ENCODE measurements at places on chromosomes 2 and 18. TPM values are rescaled to one million over a fixed set of nuclear protein-coding genes. Genes with fewer than 3 reads are reported as not detected.

Gene FAM124B
- 2.1 TPM for total RNA-seq

Gene SCYGR7
- total RNA-seq: not detected

Gene ASPRV1
- total RNA-seq: 1.9 TPM

Gene FAM117B
- total RNA-seq: 50.1 TPM

DNA sequence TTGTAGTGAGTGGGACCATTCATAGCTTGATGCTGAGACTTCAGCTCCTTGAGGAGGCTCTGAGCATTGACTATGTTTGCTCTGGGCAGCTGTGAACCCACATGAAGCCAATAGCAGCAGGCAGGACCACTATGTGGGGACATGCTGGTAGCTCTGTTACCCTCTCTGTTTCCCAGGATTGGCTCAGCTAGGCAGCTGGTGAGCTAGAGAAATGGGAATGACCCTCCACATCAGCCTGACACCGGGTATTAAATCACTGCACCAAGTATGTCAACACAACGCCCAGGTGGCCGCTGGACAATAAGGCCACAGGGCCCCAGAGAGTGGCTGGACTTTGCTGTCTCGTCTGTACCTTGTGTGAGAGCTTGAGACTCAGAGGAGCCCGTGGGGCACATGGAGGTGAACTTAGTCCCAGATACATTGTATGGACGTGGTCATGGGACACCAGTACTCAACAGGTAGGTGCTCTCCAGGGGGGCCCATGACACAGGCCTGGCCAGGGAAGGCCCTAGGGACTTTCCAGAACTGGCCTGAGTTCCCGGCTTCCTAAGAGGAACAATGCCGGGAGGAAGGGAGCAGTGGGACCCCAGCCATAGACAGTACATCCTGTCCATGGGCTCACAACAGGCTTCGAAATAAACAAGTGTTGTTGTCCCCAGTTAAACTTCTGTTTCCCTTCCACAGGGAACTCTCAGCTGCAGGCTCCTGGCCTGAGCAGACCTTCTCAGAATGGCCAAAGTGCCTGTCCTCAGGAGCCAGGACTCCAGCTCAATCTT lies 35.2 kb downstream of the HS1BP3 start:
- no peak for DNase-seq

DNA sequence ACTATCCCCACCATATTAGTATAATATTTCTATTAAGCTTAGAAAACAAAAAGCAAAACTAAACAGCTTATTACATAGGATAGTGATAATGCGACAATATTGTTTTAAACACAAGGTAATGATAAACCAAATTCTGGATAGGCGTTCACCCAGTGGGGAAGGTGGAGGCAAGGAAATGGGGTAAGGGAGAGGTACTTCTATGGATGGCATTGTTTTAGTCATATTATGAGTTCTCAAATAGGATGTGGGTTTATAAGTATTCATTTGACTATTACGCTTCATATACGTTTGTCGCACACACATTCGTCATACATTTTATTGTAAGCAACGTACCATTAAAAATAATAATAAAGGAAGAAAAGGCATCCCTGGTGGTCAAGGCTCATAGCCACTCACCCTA lies 88.8 kb upstream of the DNMT3A start:
- DNase-seq: no peak

DNA sequence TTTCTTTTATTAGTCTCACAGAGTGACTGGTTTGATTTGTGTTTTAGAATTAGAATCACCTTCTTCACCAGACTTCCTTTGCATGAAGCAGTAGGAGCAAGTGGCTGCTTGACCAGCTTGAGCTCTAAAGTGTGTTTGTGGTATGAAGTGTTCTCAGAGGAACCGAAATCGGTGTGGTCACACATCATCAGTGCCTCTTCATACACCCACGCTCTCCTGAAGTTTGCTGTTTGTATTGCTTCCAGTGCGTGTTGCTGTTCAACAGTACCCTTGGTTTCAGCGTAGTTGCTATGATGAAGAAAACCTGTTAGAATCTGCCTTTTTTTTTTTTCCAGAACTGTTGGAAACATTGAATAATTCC lies 77.9 kb downstream of the LIMS1 start:
- no peak for DNase-seq

DNA sequence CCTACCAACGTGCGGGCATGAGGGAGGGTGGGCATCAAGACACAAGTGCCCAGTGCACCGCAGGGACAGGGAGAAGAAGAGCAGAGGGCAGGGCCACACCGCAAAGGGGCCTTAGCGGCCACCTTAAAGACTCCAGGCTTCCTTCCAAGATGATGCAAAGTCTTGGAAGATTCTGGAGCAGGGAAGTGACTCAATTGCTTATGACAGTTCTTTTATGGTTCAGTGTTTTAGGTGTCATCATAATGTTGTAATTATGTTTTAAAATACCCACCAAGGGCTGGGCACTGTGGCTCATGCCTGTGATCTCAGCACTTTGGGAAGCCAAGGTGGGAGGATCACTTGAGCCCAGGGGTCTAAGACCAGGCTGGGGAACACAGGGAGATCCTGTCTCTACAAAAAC lies 44.5 kb upstream of the SEMA4C start:
- DNase-seq: no peak

GRCh38 chr2:21642647-21643046 lies 518.9 kb downstream of the TDRD15 start:
- no peak for DNase-seq

DNA sequence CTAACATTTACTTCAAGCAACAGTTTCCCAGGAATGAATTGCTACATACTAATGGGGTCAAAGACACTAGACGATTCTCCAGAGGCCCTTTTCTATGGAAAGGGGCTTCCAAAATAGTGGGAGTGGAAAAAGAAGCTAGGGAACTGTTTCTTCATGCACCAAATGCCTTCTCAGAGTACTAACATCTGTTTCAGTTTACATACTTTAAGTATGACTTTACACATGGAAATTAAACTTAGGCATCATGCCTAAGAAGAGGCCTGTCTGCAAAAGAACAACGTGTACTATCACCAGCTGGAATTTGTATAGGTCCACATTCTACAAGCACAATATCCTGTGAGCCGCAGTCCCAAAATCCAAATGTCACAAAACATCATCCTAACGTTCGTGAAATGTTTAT lies 29.4 kb upstream of the WDR75 start:
- no peak for DNase-seq

DNA sequence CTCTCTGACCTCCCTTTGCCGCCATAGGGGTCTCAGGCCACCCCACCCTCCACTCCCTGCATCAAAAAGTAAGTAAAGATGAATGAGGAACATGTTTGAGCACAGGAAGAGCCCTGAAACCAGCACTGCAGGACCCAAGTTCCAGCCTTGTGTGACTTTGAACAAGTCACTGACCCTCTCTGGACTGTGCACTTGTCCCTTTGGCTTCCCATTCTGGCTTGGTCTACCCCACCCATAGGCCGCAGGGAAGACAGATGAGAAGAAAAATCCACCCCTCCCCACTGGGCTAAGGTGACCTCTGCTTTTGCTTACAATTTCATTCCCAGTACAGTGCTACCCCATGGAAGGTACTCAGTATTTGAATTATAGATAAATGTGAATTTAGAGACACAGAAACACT lies 43.8 kb downstream of the TMEM17 start:
- no peak for DNase-seq

DNA sequence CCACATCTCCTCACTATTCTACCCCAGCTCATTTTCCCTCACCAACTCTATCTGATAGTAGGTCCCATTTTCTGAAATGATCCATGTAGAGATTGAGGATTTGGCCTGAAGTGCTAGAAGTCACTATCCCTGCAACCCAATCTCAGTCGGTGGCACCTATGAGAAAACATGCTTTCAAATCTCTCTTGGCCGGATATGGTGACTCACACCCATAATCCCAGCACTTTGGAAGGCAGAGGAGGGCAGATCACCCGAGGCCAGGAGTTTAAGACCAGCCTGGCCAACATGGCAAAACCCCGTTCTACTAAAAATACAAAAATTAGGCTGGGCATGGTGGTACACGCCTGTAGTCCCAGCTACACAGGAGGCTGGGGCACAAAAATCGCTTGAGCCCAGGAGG lies 19.1 kb upstream of the MARCHF4 start:
- no peak for DNase-seq

Measured in naive thymus-derived CD4-positive, alpha-beta T cell (primary cell).